ENCODE measurements at places on chromosomes 7 and 10.

DNA sequence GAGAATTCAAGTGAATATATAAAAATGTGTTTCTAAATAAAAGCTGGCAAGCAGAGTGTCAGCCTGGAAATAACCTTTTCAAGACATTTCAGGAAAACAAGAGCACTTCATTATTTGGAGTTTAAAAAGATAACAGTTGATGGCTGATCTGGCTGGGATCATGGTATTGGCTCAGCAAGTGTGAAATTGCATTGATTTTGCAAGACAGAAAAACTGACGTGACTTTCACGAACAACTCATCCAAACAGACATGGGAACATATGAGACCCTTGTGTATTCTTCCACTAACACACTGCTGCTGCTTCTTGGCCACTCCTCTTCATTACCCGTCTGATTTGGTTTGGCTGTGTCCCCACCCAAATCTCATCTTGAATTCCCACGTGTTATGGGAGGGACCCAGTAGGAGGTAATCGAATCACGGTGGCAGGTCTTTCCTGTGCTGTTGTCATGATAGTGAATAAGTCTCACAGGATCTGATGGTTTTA lies 108.5 kb downstream of the RAB18 start:
- DNase-seq: no peak

DNA sequence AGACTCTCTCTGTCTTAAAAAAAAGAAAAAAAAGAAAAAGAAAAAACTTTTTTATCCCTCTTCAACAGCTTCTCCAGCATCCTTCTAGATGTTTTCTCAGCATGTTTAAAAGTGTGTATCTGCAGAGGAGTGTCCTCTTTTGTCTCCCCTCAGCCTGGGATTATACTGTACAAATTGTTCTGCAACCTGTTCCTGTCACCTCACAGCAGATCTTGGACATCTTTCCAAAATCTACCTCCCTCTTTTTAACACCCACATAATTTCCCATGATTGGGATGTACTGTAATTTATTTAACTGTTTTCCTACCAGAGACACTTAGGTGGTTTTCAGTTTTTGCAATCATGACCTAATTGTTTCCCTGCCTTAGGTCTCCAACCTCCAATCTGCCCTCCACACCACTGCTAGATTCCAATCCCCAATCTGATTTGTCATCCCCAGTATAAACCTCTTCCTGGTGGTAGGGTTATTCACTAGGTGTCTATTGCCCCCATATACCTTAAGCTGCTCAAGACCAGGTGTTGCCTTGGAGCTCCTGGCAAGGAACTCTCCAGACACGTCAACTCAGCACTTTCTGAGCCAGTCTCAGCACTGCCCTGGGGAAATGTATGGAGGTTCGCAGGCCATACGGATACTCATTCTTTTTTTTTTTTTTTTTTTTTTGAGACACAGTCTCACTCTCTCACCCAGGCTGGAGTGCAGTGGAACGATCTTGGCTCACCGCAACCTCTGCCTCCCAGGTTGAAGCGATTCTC lies 17.6 kb upstream of the DDIT4 start:
- no peak for DNase-seq

- DNase-seq: no peak
Observed at GRCh38 chr7:95630702-95631458, 34.6 kb upstream of the PDK4 start.

DNA sequence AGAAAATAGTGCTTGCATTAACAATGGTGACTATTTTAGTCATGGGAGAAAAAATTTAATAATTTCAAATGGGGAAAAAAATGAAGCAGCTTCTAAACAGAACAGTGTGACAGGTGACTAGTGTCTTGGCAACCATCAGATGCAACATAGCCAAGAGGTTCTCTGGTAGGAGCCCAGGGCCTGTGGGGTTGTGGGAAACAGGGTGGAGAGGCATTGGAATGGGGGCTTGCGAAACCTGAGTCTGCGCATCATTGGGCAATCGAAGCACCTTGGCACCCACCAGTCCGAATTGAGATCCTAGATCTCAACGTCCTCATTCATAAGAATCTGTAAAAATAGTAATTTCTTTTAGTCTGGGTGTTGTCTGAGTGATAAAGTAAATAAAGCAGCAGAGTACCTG lies 19.2 kb upstream of the PARD3 start:
- no peak for DNase-seq

- no peak for DNase-seq
Observed at GRCh38 chr10:122854648-122855047, 9.0 kb upstream of the CUZD1 start.

DNA sequence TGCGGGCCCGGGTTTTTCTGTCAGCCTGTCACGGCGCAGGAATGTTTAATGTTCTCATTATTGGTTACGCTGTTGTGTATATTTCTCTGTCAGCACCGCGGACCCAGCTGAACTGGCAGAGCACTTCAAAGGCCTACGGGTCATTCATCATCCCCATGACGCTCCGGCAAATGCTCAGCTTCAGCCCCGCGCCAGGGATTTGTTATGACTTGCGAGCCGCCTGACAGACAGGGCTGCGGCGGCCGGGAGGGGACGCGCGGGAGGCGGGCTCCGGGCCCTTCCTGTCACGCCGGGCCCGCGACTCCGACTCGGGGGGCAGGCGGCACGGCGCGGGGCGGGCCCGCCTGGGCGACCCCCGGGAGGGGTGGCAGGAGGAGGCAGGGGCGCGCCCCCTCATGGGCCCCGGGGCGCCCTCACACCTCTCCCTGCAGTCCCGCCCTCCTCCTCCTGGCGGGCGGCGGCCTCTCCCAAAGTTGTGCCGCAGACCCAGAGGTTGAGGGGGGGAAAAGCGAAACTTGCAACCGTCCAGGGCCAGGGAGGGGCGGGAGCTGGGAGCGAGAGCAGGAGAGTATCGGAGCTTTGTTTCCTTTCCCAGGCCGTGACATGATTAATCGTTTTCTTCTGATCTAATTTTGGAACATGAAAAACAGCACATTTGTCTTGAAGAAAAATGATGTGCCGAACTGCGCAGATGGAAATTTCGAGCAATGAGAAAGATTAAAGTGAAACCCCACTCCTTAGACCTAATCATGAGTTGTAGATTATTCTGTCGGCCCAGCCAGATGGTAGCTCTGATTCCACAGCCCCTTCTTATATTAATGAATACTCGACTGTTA lies 59.3 kb upstream of the COMTD1 start:
- peak; percentile 22 for DNase-seq

GRCh38 chr7:36287371-36288241 lies 102.1 kb upstream of the ANLN start:
- no peak for DNase-seq

GRCh38 chr7:123581162-123581459 lies 20.5 kb upstream of the ASB15 start:
- DNase-seq: no peak

DNA sequence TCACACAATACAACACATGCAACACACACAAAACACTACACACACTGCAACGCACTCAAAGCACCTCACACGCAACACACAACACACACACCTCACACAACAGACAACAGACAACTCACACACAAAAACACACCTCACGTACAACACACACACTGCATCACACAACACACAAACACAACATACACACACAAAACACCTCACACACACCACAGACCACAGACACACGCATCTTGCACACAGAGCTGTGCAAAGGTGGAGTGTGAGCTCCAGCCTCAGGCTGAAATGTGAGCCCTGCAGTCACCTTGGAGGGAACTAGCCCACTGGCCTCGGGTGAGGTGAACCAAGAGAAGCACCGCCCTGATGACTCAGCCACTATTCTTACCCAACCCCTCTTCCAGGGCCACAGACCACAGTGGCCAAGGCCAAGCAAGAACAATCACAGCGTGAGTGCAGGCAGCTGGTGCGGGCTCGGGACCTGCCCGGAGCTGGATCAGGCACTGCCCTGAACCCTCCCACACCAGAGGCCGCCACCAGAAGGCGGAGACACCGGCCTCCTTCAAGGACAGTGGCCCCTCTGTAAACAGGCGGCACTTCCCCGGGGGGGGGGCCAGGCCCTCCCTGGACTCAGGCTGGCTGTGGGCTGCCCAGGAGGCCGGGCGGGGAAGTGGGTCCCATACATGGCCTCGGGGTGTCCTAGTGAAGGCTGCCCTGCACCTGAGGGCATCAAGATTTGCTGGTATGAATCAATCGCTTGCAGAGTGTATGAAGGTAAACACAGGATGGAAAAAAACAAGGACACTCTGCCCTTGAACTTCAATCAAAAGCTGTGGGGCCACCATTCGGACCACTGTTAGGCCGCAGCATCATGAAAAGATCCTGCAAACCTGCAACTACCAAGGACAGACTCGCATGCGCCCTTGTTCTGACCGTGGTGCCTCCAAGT lies 106.7 kb downstream of the TNS3 start:
- no peak for DNase-seq

- no peak for DNase-seq
Observed at GRCh38 chr7:27151931-27152815, at the start of gene HOXA3. TSS of gene HOXA3 (minus strand) at chr7:27152583. CDS start at chr7:27110640, 41,943 bp downstream.

GRCh38 chr10:28940158-28940888 lies 263.0 kb downstream of the BAMBI start:
- no peak for DNase-seq

GRCh38 chr7:96136600-96137239 lies 185.2 kb downstream of the SLC25A13 start:
- no peak for DNase-seq

DNA sequence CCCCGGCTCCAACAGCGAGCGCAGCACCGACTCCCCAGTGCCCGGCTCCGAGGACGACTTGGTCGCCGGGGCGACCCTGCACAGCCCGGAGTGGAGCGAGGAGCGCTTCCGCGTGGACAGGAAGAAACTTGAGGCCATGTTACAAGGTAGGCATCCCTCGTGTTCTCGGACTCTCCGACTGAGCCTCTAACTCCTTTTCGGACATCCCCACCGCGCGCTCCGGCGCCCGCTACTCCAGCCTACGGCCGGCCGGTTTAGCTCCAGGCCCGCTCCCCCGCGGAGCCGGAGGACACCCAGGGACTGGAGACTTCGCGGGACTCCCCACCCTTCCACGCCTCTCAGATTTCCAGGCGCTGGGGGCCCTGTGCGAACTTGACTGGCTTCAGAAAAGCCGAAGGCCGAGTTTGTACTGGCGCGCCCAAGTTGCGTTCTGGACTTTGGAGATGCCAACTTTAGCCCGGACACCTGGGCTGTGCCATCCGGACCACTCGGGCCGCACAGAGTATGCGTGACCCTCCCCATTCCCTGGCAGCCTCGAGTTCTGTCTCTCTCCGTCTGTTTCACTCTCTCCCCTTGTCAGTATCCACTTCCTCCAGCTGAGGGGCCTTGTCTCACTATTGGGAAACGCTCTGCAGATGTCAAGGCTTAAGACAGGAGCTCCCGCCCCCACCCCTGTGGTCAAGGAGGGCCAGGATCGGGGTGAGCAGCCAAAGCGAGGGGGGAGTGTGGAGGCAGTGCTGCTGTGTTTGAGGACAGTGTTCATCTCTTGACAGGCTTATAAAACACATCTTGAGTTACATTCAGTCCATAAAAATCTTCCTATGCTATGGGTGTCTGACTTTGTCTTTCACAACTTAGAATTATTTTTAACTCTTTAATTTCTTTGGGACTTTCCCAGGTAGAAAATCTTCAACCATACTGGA lies 777 bp downstream of the BICC1 start:
- DNase-seq: no peak

GRCh38 chr10:119041326-119041725 lies 11.8 kb downstream of the NANOS1 start:
- no peak for DNase-seq

DNA sequence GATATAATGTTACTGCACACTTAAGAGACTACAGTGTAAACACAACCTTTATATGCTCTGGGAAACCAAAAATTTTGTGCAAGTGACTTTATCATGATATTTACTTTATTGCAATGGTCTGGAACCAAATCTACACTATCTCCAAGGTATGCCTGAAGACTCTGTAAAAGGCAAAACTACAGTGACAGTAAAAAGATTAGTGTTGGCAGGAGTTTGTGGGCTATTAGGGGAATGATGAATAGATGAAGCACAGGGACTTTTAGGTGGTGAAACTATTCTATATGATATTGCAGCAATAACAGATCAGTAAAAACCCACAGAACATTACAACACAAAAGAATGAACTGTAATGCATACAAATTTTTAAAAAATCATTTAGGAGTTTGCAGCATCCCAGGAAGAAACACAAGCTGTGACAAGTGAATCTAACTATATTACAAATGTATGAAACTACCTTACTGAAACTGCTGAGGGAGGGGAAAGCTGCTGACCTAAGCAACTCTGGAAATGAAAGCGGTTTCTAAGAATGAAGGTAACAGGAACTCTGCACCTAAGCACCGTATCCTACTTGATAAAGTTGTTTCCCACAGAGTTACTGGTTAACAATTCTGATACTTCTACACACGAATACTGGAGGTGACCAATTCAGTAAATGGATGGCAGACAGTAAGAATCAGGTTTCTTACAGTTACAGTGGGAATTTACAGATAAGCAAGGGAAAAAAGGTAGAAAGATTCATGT lies 82.6 kb downstream of the ATE1 start:
- no peak for DNase-seq

GRCh38 chr7:121391686-121392085 lies 4.4 kb downstream of the FAM3C start:
- no peak for DNase-seq

DNA sequence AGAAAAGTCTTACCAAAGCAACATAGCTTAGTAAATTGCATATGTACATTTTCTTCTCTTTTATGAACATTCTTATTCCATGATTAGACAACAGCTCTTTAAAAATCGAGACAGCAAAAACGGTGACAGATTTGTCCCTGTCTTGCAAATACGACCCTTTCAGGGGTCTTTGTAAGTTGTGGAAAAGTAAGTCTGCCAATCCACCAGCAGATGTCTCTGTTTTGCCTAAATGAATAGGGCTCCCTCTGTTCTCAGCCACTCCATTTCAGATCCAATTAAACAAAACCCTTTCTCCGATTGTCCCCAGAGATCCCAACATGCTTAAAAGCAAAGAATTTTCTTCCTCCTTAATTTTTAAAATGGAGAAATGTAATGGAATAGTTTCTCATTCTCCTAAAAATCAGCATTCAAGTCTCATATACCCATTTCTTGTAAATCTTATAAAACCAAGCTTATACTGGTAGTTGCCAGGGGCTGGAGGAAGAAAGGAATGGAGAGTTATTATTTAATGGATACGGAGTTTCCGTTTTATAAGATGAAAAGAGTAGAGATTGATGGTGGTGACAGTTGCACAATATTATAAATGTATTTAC lies 61.0 kb upstream of the NFE2L3 start:
- DNase-seq: peak; percentile 77

DNA sequence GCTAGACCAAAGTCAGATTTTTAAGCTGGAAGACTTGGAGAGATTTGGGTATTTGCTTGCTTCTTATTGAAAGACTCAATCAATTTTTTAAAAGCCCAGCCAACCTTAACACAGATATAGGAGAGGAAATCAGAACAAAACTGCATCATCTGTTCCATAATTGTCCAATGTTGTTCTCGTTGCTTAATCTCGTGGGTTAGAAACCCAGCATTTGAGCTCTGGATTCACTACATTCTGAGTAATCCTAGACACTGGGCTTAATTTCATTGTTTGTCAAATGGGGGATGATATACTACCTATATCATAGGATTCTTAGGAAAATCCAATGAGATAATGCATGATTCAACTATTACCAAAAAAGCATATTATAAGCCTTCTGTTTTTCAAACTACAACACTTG lies 48.9 kb downstream of the CALD1 start:
- DNase-seq: no peak
